ENCODE measurements at places on chromosomes 12 and 14.

DNA sequence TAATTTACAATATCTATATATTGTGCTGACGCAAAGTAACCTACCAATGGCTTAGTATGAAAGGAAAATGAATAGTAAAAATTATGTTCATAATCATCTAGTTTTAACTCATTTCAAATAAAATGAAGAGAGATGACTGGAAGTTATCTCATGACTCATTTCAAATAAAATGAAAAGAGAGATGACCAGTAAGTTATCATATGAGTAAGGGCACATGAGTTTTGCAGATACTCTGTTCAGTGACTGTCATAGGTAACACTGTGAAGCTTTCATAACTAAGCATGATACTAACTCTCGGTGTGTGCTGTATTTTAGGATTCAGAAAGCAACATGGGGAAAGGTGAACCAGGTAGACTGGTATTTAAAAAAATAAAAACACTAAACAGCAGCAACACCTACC is 364.5 kb upstream of the DIO2 start:
- no peaks in the 10 kb centered on the region for H3K27me3 ChIP-seq
- DNase-seq = no peak
- H3K36me3 ChIP-seq = no peaks in the 10 kb centered on the region
- H3K4me1 ChIP-seq = no peaks in the 10 kb centered on the region
- no peak overlapping the region for H3K27ac ChIP-seq
- H3K4me3 ChIP-seq = no peak overlapping the region

- H3K4me1 ChIP-seq = no peaks in the 10 kb centered on the region
- DNase-seq = no peak
- no peak overlapping the region for H3K4me3 ChIP-seq
- H3K27me3 ChIP-seq = no peaks in the 10 kb centered on the region
- H3K27ac ChIP-seq = no peak overlapping the region
Measured at GRCh38 chr14:89292579-89293313, 124.3 kb downstream of the FOXN3 start.

DNA sequence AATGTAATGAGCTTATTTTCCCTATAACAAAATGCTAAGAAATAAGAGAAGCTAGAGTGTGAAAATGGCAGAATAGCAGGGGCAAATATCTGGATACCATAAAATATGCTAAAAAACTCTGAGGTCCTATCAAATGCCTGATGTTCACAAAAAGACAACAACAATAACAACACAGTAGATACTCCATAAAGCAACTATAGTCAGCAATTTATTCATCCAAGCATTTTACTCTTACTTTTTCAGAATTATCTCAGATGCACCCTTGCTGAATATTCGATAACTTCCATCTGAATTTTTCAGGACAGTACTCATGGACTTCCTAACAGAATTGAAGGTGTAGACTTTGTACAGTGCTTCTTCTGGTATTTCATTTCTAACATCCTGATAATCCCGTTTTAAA is 88.9 kb downstream of the ATP2B1 start:
- no peak overlapping the region for H3K27ac ChIP-seq
- H3K4me1 ChIP-seq = no peaks in the 10 kb centered on the region
- no peaks in the 10 kb centered on the region for H3K36me3 ChIP-seq
- H3K27me3 ChIP-seq = no peaks in the 10 kb centered on the region
- no peak overlapping the region for H3K4me3 ChIP-seq

DNA sequence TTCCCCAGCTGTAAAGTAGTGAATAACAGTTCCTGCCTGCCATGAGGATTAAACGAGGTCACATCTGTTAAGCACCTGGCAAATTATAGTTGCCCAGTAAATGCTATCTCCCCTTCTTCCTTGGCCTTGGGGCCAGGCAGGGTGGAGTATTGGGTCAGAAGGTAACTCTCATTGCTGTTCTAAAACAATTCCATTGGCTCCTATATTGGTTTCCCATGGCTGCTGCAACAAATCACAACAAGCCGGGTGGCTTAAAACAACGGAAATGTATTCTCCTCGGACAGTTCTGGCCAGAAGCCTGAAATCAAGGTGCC is 31.9 kb downstream of the MMAB start:
- H3K4me3 ChIP-seq = no peak overlapping the region
- H3K27me3 ChIP-seq = no peaks in the 10 kb centered on the region
- H3K36me3 ChIP-seq = peaks cover 19% of the 10 kb centered on the region

DNA sequence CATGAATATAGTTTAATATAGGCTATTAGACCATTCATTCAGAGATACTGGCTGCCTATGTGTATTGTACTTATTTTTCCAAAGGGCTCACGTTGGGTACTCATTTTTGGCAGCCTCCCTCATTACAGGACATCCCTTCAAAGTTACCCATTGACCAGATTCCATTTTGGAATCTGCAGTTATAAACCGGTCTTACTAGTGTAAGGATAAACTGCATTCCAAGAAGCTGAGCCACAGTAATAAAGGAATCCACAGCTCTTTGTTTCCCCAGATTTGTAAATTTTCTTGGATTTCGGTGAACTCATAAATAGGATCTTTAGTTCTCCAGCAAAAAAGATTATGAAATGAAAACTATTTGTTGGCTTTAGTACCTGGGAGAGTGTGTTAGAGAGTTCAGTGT is 18.9 kb upstream of the CFL2 start:
- DNase-seq = no peak
- no peaks in the 10 kb centered on the region for H3K4me1 ChIP-seq
- no peaks in the 10 kb centered on the region for H3K36me3 ChIP-seq
- no peak overlapping the region for H3K4me3 ChIP-seq

- peak overlapping the region; percentile 47 for H3K27ac ChIP-seq
- H3K27me3 ChIP-seq = no peaks in the 10 kb centered on the region
- no peak for DNase-seq
- H3K4me3 ChIP-seq = no peak overlapping the region
Measured at GRCh38 chr14:54711812-54712464, 145.0 kb downstream of the SAMD4A start.

- no peak overlapping the region for H3K27ac ChIP-seq
- no peaks in the 10 kb centered on the region for H3K36me3 ChIP-seq
- DNase-seq = no peak
- no peak overlapping the region for H3K4me3 ChIP-seq
- no peaks in the 10 kb centered on the region for H3K27me3 ChIP-seq
Measured at GRCh38 chr14:22477569-22478194, 111.3 kb downstream of the DAD1 start.

GRCh38 chr12:114063435-114063834 is 97.3 kb upstream of the RBM19 start:
- H3K27me3 ChIP-seq = no peaks in the 10 kb centered on the region
- no peaks in the 10 kb centered on the region for H3K36me3 ChIP-seq
- H3K4me3 ChIP-seq = no peak overlapping the region
- no peak for DNase-seq
- H3K27ac ChIP-seq = no peak overlapping the region
- H3K4me1 ChIP-seq = no peaks in the 10 kb centered on the region

DNA sequence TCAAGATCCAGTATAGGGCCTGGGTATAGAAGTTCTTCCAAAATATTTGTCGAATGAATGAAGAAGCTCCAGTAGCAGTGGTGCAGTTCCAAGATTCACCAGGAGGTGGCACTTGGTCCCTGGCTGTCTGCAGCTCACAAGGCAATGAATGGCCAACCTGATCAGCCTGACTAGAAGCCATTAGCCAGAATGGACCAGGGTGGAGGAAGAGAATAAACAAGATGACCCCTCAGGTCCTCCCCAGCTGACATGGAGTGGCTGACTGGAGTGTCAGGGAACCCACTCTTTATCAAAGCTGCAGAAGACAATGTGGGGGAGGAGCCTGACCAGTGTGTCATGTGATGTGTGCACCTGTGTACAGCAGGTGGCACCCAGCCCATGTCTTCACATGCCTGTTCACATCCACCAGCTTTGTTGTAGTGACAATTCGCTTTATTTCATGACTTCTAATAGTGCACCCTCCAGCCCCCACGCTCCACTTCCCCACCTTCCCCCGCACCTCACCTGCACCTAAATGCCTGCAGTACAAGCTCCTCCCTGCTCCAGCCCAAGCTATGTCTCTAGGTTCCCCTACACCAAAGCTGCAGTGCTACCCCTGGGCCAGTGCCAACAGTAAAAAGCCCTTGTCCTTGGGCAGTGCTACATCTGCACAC is 3.0 kb downstream of the LTBP2 start:
- DNase-seq = peak; percentile 42
- no peaks in the 10 kb centered on the region for H3K27me3 ChIP-seq
- no peaks in the 10 kb centered on the region for H3K36me3 ChIP-seq
- H3K4me3 ChIP-seq = no peak overlapping the region
- no peak overlapping the region for H3K27ac ChIP-seq
- peaks cover 38% of the 10 kb centered on the region for H3K4me1 ChIP-seq

DNA sequence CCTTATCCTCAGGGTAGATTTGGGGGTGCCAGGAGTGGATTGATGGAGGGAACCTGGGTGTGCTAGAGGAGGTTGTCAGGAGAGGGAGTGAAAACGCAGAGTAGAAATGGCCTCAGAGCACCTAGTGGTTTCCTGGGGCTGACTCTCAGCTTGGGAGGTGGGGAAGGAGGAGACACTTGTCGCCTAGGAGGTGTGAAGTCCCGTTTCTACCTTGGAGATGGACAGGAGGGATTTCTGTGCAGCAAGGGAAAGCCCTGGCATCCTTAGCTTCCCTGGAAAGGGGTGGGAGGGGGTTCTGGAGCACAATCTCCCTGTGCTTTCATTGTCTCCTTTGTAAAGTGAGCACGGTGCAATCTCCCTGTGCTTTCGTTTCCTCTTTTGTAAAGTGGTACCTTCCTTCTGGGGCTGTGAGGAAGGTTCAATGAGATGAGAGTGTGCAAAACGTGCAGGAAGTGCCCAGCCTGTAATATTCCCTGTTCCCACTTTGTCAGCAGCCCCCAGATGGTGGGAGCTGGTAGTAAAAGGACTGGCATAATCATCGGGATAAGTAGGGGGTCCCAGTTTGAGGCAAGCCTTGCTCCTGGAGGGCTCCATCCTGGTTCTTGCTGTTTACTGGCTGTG is 1.6 kb downstream of the OAS3 start:
- DNase-seq = no peak
- H3K36me3 ChIP-seq = peaks cover 6% of the 10 kb centered on the region
- H3K27me3 ChIP-seq = no peaks in the 10 kb centered on the region
- peak overlapping the region; percentile 94 for H3K27ac ChIP-seq
- no peak overlapping the region for H3K4me3 ChIP-seq

DNA sequence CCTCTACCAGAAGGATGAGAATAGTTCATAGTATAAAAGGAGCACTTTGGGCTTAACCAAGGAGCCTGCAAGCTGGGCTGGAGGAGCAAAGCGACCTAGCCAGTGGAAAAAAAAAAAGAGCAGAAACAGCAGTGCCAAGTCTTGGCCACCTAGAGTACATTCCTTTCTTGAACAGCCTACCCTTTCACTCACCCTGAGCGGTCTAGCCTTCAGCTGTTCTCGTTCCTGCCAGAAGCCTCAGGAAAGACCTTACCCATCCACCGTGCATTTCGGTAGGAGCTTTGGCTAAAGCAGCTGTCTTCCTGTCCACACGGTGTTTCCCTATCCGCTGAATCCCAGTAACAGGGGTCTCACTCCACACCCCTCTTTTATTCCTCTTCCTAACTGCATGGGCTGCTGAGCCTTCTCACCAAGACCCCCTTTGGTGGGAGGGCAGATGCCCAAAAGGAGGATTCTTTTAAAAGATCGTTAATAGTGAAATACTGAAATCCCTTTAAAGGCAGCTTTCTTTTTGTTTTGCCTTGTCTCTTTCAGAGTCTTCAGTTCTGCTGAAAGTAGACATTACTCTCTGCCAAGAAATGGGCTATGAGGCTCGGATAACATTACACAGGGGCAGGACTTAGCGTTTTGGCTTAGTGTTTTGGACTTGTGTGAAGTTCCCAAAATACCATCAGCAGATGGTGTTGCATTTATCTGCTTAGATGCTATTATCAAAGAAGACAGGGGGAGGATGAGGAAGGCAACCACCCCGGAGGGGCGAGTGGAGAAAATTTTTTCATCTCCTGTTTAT is 88.5 kb upstream of the METAP2 start:
- no peak for DNase-seq
- H3K4me3 ChIP-seq = no peak overlapping the region
- peaks cover 31% of the 10 kb centered on the region for H3K4me1 ChIP-seq
- no peaks in the 10 kb centered on the region for H3K36me3 ChIP-seq
